ENCODE measurements at places on chromosomes 16 and 17.

GRCh38 chr17:27567563-27567859, 63.5 kb upstream of the LGALS9 start:
- DNase-seq = no peak

- DNase-seq = no peak
Observed at GRCh38 chr16:6114691-6115090, 1017.1 kb upstream of the EEF2KMT start.

DNA sequence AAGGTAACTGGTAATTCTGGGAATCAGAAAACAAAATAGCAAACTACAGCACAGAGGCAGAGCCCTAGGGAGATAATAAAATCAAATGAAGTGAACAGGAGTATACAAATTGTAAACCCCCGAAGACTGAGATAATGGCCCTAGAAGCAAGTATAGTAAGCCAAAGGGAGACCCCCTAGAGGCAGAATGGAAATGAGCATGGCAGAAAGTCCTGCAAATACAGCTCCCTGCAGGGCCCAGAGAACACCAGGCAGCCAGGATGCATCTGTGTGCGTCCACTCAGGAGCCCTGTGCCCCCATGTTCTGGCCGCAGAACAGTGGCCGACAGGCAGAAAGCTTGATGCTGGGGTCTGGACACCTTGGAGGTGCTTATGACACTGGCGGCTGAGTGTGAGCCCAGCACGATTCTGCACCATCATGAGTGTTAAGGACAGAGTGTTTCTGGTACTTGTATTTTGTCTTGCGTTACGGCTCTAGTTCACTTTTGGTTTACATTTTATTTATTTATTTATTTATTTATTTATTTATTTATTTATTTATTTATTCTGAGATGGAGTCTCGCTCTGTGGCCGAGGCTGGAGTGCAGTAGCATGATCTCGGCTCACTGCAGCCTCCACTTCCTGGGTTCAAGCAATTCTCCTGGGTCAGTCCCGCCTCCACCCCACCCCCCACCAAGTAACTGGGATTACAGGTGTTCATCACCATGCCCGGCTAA, 48.7 kb downstream of the RGS9 start:
- DNase-seq = no peak

GRCh38 chr16:67660564-67661028, at the start of gene PARD6A:
Gene PARD6A (plus strand): TSS chr16:67660960. CDS start chr16:67661039, 79 bp downstream.
- DNase-seq = peak; percentile 97

DNA sequence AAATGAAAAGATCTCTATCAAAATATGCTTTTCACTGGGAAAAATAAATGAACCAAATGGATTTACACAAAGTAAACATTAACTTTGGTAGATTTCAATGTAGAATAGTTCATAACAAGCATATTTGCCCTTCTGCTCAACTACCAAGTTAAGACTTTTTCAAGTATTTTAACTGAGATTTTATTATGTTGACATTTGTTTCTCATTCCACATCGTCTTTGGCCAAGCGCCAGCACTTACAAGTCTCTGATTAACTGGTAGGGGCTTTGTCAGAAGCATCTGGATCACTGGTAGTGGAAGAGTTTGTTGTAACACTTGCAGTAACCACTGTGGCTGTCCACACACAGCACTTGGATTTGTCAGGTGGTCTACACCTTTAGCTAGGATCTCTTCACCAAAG, 22.9 kb downstream of the SLFN12L start:
- DNase-seq = no peak

DNA sequence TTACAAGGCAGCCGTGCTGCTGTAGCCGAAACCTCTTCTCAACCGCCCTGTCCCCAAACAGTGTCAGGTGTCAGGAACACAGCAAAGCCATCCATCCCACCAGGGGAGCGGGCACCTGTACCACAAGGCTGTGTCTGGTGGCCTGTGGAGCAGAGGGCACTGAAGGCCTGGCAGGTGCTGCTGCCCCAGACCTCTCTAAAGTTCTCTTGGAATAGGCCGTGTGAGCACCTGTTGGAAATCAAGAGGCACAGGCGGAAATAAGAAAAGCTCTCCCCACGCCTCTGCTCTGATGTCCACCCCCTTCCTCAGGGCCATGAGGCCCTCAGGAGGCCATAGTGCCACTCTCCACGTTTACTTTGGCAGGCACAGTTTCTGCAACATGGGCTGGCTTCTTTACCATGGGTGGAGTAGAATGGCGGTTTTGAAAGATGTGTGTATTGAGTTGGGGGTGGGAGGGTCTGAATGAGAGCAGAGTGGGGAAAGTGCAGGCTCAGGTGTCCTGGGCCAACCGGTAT, 99.9 kb upstream of the ZNF750 start:
- DNase-seq = no peak

DNA sequence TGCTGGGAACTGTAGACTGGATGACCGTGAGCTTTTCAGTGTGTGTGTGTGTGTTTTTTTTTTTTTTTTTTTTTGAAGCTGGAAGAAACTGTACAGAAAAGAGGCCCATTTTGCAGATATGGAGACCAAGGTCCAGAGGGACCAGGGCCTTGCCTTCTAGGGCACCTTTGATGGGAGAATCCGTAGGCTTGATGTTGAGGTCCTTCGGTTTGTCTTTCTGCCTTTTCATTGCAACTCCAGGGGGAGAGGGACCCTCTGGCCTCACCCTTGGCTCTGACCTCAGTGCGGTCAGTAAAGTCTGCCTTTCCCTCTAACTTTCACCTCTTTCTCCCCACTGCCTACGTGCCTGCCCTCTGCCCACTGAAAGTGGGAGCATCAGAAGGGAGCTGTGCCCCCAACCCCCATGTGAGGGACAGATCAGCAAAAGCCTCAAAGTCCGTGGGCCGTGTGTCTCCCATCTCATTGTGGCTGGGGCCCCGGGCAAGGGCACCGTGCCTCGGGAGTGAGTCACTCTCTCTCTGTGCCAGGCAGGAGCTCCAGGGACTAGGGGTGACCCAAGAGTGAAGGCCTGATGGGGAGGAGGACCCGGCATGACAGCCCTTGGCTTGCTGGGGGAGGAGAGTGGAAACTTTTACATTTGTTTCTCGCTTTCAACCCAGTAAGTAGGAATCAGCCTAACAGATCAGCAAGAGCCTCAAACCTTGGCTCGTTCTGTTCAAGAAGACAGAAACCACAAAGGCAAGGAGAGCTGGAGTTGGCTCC, 123.6 kb downstream of the CMIP start:
- no peak for DNase-seq

GRCh38 chr17:81228834-81229665, 6.3 kb upstream of the CEP131 start:
- DNase-seq = no peak

DNA sequence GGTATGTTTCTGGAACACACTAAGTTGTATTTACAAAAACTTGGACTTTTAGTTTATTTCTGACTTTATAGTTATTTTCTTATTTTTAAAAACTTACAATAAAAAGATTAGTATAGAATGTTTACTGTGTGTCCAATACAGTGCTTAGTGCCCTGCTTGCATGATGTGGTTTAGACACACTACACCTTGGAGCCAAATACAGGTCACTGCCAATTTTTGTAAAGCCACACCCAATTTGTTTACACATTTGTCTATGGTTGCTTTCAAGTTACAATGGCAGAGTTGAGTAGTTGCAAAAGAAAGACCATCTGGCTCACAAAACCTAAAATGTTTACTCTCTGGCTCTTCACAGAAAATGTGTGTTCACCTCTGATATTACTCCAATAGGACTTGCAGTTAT, 807.1 kb downstream of the KCNJ2 start:
- DNase-seq = peak; percentile 14

GRCh38 chr17:17351901-17352781, 49.0 kb downstream of the NT5M start:
- DNase-seq = no peak

GRCh38 chr16:67857547-67858233, 10.2 kb upstream of the CENPT start:
- DNase-seq = peak; percentile 86

DNA sequence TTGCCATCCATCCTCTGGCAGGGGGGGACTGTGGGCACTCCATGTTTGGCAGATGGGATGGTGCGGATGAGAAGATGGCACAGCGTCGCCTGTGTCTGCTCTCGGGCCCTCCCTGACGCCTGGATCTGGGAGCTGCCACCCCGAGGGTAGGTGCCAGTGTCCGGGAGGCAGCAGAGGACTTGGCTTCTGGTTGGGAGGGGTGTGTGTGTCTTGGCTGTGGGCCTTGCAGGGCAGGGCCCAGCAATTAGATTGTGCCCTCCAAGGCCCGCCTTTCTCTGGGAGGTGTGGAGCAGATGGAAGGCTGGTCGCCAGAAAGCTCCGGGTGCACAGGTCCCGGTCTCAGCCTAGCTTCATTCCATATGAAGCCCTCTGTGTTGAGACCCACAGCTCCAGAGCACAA, 1.4 kb downstream of the RAP1GAP2 start:
- no peak for DNase-seq

GRCh38 chr17:69141431-69142174, at the start of gene ABCA6:
Gene ABCA6 (minus strand): TSS chr17:69141895. CDS start chr17:69140703, 1,192 bp downstream.
- no peak for DNase-seq

- no peak for DNase-seq
Observed at GRCh38 chr16:67530013-67530939, 1.6 kb downstream of the RIPOR1 start.

- no peak for DNase-seq
Observed at GRCh38 chr16:35142147-35142808, 1682.9 kb downstream of the TP53TG3F start.

DNA sequence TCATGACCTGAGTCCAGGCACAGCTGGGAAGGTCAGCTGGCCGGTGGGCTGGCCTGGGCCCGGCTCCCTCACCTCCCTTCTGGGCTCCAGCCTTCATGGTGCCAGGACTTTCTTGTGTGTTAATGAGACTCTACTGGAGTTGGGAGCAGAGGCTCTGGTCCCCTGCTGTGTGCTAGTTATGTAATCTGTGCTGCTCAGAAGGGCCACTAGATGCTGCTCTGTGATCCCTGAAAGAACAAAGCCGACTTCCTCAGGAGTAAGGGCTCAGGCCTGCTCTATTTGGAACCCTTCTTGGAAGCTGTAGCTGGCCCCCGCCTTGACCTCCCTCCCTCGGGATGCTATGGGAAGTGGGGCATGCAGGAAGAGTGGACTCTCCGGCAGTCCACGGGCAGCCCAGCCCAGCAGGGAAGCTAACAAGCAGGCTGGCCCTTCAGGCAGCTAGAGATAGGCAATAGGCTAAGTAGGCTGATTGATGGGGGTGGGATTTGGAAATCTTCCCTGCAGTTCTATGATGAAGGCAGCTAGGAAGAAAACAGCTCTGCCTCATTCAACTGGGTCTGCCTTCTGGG, 3.3 kb upstream of the CDK5R1 start:
- DNase-seq = peak; percentile 8

GRCh38 chr17:38916771-38917170, 8.6 kb upstream of the LASP1NB start:
- DNase-seq = no peak

GRCh38 chr16:47916266-47916665, 239.5 kb downstream of the ABCC12 start:
- DNase-seq = no peak

GRCh38 chr17:76151896-76152454, 10.9 kb upstream of the FOXJ1 start:
- no peak for DNase-seq

DNA sequence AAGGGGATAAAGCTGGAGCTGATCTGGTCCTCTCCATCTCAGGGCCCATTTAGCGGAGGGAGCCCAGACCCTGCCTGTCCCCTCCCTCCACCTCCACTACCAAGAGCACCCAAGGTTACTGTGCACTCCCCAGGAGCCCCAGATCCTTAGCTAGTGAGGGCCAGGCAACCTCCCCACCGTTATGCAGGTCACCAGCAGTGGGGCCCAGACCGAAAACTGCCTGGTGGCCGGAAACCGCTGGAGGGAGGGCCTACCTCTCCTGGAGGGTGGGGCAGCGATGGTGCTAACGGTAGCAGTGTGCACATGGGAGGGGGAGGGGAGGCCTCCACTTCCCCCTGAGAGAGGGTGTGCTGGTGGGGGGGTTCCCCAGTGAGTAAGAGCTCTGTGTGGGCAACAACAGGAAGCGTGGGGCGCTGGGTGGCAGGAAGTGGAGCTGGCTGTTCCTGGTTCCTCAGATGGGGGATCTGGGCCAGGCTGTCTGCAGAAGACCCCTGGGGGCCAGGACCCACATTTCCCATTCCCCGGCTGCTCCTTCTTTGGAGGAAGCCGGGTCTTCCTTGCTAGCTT, 4.4 kb downstream of the FMNL1 start:
- DNase-seq = no peak

GRCh38 chr17:71974051-71974450, 146.8 kb upstream of the SOX9 start:
- DNase-seq = no peak

GRCh38 chr17:46042925-46043324, 43.9 kb downstream of the STH start:
- no peak for DNase-seq

DNA sequence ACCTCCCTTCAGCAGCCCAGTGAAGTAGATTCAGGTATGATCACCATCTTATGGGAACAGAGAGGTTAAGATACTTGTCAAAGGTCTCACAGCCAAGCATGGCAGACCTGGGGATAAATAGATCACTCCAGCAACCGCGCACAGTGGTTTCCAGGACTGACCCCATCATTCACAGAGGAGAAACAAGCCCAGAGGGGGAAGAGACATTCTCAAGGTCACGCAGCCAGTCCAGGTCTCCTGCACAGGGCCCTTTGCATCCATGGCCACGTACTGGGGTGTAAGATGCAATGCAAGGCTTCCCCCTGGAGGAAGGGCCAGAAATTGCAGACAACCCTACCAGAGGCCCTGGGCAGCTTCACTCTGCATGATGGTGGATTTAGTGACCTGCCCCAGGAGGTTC, 19.9 kb downstream of the TLE7 start:
- no peak for DNase-seq

GRCh38 chr16:56137269-56137668, 54.0 kb upstream of the GNAO1 start:
- no peak for DNase-seq

DNA sequence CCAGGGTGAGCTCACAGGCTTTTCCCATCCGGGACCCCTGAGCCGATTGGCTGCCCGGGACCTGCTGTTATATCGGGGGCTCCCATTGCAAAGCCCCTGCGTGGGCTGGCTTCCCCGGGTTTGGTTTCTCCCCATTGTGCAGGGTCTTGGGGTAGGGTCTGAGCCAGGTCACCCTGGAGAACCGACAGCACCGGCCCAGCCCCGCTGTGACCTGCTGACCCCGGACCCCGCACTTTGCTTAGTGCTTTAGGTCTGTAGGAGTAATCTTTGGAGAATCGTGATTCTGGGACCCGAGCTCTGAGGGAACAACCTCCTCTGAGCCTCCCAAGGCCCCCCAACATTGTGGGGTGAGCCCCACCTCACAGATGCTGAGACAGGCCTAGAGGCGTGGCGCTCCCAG, 62.9 kb downstream of the JPH3 start:
- DNase-seq = no peak

DNA sequence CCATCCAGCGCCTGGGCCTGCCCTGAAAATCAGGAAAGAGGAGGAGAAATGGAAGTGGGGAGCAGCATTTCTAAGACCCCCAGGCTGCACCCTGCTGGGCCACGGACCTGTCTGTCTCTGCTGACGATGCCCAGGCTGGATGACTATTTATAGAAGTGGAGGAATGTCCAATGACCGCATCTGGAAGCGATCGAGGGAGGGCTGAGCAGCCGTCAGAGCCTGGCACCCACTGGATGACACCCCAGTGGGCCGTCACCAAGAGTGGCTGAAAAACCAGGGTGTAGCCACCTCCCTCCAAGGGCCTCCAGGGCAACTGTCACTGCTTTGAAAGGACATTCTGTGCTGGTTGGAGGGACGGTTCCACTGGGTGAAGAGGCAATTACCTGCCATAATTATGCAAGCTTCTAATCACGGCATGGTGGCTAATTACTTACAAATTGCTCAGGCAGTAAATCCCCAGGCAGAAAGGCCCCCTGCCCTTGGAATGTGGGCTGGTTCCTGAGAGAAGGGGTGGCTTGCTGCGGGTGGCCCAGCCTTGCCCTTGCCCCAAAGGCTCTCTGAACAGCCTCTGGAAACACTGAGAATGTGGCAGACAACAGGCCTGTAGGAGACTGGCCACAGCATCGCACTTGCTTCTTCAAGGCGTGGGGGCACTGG, 332.1 kb downstream of the C16orf95 start:
- no peak for DNase-seq

Measured in DMS153 (cell line).